ENCODE measurements at places on chromosomes 16 and 17. TPM values are rescaled to one million over a fixed set of nuclear protein-coding genes. Genes with fewer than 3 reads are reported as not detected.
A peak's percentile ranks its signal among the peaks of the same experiment; 100 is the strongest.

DNA sequence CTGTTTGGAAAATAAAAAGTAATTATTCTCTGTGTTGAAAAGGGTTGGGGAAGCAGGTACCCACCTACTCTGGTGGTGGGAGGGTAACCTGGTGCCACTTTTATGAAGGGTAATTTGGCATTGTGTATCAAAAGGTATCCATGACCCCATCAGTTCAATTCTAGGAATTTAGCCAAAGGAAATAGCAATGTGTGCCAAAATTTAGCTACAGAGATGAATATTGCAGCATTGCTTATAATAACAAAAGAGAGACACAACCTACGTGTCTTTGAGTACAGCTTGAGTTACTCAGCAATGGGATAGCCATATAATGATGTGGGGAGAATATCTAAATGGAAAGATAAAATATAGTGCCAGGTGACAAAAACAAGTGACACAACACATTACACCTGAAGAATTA is 170.7 kb downstream of the NTN1 start:
- H3K27me3 ChIP-seq: no peaks in the 10 kb centered on the region
- H3K4me1 ChIP-seq: no peaks in the 10 kb centered on the region
- H3K4me3 ChIP-seq: no peak overlapping the region
- H3K27ac ChIP-seq: no peak overlapping the region
- DNase-seq: no peak

DNA sequence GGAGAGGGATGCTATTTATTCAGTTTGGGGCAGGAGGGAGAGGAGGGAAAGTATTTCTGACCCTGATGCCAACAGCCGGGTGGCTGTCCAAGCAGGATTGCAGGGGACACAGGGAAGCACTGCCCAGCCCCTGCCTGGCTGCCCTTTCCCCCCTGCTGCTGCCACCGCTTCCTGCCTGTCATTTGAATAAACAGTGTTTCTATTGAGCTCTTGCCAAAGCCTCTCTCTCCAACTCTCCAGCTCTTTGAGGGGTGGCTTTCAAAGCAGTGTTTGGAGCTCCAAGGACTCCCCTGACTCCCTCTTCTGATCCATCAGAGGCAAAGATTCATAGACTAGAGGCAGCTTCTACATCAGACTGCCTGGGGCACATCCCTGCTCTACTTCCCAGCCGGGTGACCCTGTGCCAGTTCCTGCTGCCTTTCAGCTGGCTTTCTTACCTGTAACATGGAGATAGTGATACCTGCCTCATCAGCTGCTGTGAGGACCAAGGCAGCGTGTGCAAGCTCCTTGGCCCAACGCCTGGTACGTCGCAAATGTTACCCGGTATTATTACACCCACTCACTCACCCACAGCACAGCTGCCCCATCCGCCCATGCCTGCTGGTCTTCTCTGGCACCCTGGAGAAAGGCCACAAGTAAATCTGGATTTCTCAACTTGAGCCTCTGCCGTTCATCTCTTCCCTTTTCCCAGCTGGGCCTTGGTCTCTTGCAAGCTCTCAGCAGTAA is 9.5 kb downstream of the PROCA1 start:
- H3K4me3 ChIP-seq: no peak overlapping the region
- H3K27me3 ChIP-seq: no peaks in the 10 kb centered on the region
- DNase-seq: no peak

GRCh38 chr16:49474741-49475140 is 101.1 kb downstream of the C16orf78 start:
- H3K36me3 ChIP-seq: no peaks in the 10 kb centered on the region
- H3K4me1 ChIP-seq: no peaks in the 10 kb centered on the region
- no peaks in the 10 kb centered on the region for H3K27me3 ChIP-seq
- DNase-seq: no peak

DNA sequence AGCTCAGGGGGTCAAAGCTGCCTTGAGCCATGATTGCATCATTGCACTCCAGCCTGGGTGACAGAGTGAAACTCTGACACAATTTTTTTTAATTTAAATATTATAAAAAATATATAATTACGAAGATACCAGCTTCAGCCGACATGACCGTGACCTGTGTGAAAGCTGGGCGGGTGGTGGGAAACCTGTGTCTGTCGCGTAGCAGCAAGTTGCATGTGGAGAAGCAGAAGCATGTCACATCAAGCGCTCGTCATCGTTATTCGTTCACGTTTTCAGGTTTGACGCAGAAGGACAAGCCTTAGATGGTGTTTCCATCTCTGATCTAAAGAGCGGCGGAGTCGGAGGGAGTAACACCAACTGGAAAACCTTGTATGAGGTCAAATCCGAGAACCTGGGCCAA is 53.7 kb downstream of the RPA1 start:
- peaks cover 3% of the 10 kb centered on the region for H3K4me1 ChIP-seq
- H3K36me3 ChIP-seq: peaks cover 65% of the 10 kb centered on the region
- H3K27me3 ChIP-seq: no peaks in the 10 kb centered on the region
- no peak overlapping the region for H3K27ac ChIP-seq
- DNase-seq: no peak

DNA sequence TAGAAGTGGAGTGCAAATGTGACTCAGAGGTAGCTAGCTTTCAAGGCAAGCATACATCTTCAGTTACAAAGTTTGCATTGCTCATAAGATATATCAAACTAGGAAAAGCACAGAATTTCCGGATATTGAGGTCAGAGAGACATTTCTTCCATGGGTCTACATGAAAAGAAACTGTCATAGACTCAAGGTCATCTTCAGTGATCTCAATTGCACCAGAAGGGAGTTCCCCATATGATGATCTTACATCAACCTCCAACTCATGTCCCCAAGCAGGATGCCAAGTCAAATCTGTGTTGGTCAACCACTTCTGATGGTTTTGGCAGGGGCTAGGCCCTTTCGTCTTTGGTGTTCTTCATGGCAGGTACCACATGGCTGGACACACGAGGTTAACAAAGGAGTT is 459.9 kb upstream of the MAF start:
- H3K4me1 ChIP-seq: no peaks in the 10 kb centered on the region
- H3K36me3 ChIP-seq: no peaks in the 10 kb centered on the region
- no peaks in the 10 kb centered on the region for H3K27me3 ChIP-seq
- no peak overlapping the region for H3K27ac ChIP-seq
- no peak overlapping the region for H3K4me3 ChIP-seq
- no peak for DNase-seq

DNA sequence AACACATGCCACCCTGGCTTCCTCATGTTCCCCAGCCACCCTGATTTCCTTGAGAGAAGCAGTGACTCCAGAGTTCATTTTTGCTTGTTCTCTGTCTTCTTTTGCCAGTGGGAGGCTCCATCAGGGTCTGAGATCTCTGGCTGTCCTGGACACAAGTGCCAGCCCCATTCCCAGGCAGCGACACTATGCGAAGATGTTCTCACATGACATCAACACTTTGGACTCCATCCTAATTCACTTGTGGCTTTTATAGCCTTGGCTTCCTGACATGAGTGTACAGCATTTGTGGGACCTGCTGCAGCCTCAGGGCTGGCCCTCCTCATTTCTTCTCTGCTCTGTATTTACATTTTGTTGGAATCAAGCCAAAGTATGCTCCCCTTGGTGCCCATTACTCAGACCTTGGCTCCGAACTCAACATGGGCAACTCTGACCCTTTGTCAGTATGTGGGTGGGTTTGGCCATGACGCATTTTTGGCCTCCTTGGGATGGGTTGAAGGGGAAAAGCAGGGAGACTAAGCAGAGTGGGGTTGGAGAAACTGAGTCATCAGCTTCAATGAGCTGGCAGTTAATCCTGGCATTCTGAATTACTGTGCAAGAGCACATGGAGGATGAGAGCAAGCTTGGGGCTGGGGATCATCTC is 119.0 kb upstream of the EEF2KMT start:
- no peak for DNase-seq
- no peaks in the 10 kb centered on the region for H3K36me3 ChIP-seq
- H3K4me3 ChIP-seq: no peak overlapping the region
- no peaks in the 10 kb centered on the region for H3K4me1 ChIP-seq
- H3K27ac ChIP-seq: no peak overlapping the region

- peak; percentile 47 for DNase-seq
- peak within 1 kb of the TSS; percentile 98 for H3K4me3 ChIP-seq
- peak within 1 kb of the TSS; percentile 93 for H3K27ac ChIP-seq
These were observed at the start of gene FLII for GRCh38 chr17:18258356-18259038. TSS of gene FLII (minus strand) at chr17:18258738. CDS start at chr17:18258690, 48 bp downstream.

DNA sequence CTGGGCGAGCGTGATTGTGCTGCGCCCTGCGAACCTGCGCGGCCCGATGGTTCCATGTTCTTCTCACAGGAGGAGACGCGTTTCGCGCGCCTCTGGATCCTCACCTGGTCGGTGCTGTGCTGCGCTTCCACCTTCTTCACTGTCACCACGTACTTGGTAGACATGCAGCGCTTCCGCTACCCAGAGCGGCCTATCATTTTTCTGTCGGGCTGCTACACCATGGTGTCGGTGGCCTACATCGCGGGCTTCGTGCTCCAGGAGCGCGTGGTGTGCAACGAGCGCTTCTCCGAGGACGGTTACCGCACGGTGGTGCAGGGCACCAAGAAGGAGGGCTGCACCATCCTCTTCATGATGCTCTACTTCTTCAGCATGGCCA is 1.0 kb downstream of the FZD2 start:
- H3K36me3 ChIP-seq: peaks cover 4% of the 10 kb centered on the region
- peak overlapping the region; percentile 34 for H3K4me3 ChIP-seq
- H3K27ac ChIP-seq: no peak overlapping the region
- DNase-seq: no peak
- peaks cover 73% of the 10 kb centered on the region for H3K27me3 ChIP-seq

DNA sequence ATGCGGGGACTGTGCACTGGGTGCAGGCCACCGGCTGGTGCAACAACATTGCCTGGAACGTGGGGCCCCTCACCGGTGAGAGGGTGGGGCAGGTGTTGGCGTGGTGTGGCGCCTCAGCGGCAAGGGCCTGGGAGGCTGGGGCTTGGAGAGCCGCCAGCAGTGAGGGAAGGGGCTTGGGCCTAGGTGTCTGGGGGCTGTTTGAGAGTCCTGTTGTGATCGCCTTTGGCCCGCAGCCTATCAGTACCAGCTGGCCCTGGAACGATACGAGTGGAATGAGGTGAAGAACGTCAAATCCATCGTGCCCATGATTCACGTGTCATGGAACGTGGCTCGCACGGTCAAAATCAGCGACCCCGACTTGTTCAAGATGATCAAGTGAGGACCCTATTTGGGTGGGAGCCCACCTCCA is 2.6 kb upstream of the TMEM88 start:
- peaks cover 22% of the 10 kb centered on the region for H3K4me1 ChIP-seq
- peak overlapping the region; percentile 83 for H3K27ac ChIP-seq
- H3K27me3 ChIP-seq: no peaks in the 10 kb centered on the region
- no peak for DNase-seq
- no peak overlapping the region for H3K4me3 ChIP-seq

Gene SPHK1
- 1.4 TPM for total RNA-seq

Gene TP53TG3B
- total RNA-seq: not detected

Gene CCR7
- 323 TPM for total RNA-seq

Gene MINK1
- 112 TPM for total RNA-seq

Measured in activated CD4-positive, alpha-beta T cell treated with anti-CD3 and anti-CD28 coated beads, Interleukin-2, amount 10 ng/mL, durations not matched to agents 7 days and 5 days (primary cell).